ENCODE measurements at places on chromosomes 2 and 18.

- DNase-seq: no peak
These were observed 65.4 kb downstream of the ARHGAP25 start for GRCh38 chr2:68800027-68800401.

DNA sequence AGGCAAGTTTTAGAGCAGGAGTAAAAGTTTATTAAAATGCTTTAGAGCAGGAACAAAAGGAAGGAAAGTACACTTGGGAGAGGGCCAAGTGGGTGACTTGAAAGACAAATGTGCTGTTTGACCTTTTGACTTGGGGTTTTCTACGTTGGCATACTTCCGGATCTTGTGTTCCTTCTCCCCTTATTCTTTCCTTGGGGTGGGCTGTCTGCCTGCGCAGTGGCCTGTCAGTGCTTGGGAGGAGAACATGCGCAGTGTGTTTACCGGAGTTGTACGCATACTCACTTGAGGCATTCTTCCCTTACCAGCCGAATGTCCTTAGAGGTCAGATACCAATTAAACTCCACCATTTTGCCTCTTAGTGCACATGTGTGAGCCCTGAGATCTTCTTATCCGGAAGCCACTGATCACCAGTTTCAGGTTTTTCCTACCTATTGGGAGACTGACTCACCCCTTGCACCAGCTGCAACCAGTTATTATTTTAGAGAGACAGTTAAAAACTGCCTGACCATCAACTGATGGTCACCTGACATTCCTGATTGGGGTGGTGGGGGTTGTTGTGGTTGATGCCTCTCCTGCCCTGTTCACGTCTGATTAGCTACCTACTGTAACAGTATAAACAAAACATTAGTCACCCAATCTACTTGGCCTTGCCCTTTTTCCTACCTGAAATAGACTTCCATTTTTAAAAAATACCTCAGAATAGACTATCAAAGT, 67.5 kb downstream of the NYAP2 start:
- no peak for DNase-seq

- no peak for DNase-seq
These were observed 358.5 kb downstream of the ALK start for GRCh38 chr2:29562896-29563295.

GRCh38 chr2:157055660-157056199, 201.8 kb upstream of the GALNT5 start:
- DNase-seq: no peak

DNA sequence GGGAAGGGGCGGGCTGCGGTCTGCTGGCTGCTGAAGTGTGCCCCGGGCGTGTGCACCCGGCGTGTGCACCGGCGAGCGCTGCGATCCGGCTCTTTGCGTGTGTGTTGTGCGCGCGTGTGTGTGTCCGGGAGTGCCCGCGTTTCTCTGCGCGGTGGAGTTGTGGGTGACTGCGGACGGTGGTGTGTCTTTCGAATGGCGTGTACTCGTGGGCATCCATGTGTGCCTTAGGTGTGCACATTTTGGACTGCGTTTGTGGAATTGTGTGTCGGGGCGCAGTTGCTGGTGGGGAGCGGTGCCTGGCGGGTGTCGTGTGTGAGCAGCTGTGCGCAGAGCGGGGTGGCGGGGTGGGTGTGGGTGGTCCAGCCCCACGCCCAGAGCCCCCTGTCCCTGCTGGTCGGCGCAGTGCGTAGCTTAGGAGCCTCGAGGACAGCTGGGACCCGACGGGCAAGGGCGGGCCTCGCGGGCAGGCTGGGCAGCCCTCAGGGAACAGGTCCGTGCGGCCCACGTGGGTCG, 533 bp downstream of the HPCAL1 start:
- no peak for DNase-seq

DNA sequence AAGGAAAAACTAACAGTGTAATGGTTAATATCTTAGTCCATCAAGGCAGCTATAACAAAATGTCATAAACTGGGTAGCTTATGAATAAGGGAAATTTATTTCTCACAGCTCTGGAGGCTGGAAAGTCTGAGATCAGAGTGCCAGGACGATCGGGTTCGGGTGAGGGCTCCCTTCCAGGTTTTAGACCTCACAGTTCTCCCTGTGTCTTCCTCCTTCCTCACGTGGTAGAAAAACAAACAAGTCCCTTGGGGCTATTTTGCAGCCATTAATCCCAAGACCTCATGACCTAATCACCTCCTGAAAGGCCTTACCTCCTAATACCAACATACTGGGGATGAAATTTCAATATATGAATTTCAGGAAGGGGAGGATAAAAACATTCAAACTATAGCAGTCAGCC, 455.9 kb downstream of the CNTNAP5 start:
- no peak for DNase-seq

GRCh38 chr18:8978394-8978793, 124.1 kb upstream of the NDUFV2 start:
- no peak for DNase-seq

GRCh38 chr2:227082286-227082685, 81.7 kb downstream of the COL4A4 start:
- DNase-seq: no peak

All from stimulated activated CD8-positive, alpha-beta memory T cell treated with anti-CD3 and anti-CD28 coated beads, Interleukin-15, amount 100 ng/mL, for 24 hours (primary cell).